Activated CD4-positive, alpha-beta memory T cell treated with anti-CD3 and anti-CD28 coated beads, Interleukin-2, amount 10 ng/mL, durations not matched to agents 7 days and 5 days (primary cell): ENCODE measurements at places on chromosomes 7 and 10.

- no peak overlapping the region for H3K4me3 ChIP-seq
- H3K27me3 ChIP-seq, result peaks cover 12% of the 10 kb centered on the region
- no peak overlapping the region for H3K27ac ChIP-seq
- DNase-seq, result no peak
Observed at GRCh38 chr7:90175667-90176066, 21.4 kb downstream of the STEAP1 start.

- H3K27ac ChIP-seq, result no peak overlapping the region
- peaks cover 5% of the 10 kb centered on the region for H3K4me1 ChIP-seq
- no peaks in the 10 kb centered on the region for H3K27me3 ChIP-seq
- H3K4me3 ChIP-seq, result no peak overlapping the region
Observed at GRCh38 chr7:37013771-37014170, 289.5 kb upstream of the AOAH start.

DNA sequence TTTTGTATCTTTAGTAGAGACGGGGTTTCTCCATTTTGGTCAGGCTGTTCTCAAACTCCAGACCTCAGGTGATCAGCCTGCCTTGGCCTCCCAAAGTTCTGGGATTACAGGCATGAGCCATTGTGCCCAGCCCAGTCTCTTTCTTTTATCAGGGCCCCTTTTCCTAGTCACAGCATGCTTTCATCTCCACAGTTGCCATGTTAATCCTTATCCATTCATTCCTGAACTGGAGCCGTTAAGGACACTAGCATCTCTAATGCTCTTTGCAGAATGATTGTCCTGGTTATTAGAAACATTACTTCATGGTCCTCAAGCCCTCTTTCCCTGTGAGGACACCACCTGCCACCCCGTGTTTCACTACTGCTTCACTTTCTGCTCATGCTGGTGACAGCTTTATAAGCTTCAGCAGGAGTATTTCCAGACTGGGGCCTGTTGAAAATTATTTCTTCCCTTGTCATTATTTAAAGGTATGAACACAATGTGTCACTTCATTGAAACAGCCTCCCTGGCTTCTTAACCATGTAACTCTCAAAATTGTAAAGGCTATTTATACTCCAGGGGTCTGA lies 313.9 kb downstream of the BMPER start:
- no peak overlapping the region for H3K4me3 ChIP-seq
- no peaks in the 10 kb centered on the region for H3K4me1 ChIP-seq
- DNase-seq, result no peak
- no peaks in the 10 kb centered on the region for H3K36me3 ChIP-seq

GRCh38 chr10:123862421-123863182 lies 29.0 kb downstream of the CPXM2 start:
- H3K27me3 ChIP-seq, result no peaks in the 10 kb centered on the region
- H3K27ac ChIP-seq, result no peak overlapping the region
- no peaks in the 10 kb centered on the region for H3K36me3 ChIP-seq

DNA sequence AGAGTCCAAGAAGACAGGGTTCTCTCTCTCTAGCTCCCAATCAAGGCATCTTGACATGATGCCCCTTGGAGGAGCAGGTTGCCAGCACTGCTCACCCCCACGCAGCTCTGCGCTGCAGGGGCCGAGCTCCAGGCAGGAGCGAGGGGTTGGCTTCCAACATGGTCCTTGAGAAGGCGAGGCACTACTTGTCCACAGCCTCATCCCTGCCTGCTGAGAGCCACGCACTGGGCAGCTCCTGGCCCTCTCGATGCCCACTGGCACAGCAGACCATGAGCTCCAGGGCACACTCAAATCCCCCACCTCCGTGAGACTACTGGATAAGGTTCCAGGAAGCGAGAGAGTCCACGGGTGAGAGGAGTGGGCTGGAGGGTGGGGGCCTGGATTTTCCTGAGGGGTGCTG lies 31.1 kb downstream of the RAMP3 start:
- no peak for DNase-seq
- peaks cover 4% of the 10 kb centered on the region for H3K36me3 ChIP-seq

GRCh38 chr10:48575901-48576300 lies 29.0 kb downstream of the ARHGAP22 start:
- no peaks in the 10 kb centered on the region for H3K36me3 ChIP-seq
- no peak for DNase-seq
- H3K4me3 ChIP-seq, result no peak overlapping the region

DNA sequence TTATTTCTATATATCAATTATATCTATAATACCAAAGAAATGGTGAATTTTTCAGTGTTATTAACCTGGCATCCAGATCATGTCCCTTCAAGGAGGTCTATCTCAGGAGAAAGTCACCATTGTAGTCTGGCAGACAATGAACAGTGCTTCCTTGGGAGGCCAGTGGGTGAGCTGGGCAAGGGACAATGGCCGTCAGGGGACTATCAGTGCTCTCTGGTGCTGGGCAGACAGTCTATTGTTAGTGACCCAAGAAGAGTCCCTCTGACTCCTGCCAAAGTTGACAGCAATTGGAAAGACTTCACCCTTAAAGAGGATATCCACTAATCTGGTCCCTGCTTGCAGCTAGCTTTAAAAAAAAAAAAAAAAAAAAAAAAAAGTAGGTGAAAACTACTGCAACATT lies 7.1 kb downstream of the JAZF1 start:
- H3K27ac ChIP-seq, result no peak overlapping the region
- peaks cover 16% of the 10 kb centered on the region for H3K27me3 ChIP-seq
- peaks cover 6% of the 10 kb centered on the region for H3K4me1 ChIP-seq
- H3K36me3 ChIP-seq, result peaks cover 3% of the 10 kb centered on the region
- H3K4me3 ChIP-seq, result no peak overlapping the region

- H3K4me3 ChIP-seq, result no peak overlapping the region
- no peaks in the 10 kb centered on the region for H3K27me3 ChIP-seq
- DNase-seq, result no peak
- no peak overlapping the region for H3K27ac ChIP-seq
- no peaks in the 10 kb centered on the region for H3K36me3 ChIP-seq
- H3K4me1 ChIP-seq, result no peaks in the 10 kb centered on the region
Observed at GRCh38 chr7:78296046-78296597, 497.5 kb downstream of the PHTF2 start.

- H3K36me3 ChIP-seq, result no peaks in the 10 kb centered on the region
- H3K4me1 ChIP-seq, result no peaks in the 10 kb centered on the region
- H3K27ac ChIP-seq, result no peak overlapping the region
- H3K4me3 ChIP-seq, result no peak overlapping the region
Observed at GRCh38 chr10:34715511-34716187, 99.4 kb downstream of the PARD3 start.

DNA sequence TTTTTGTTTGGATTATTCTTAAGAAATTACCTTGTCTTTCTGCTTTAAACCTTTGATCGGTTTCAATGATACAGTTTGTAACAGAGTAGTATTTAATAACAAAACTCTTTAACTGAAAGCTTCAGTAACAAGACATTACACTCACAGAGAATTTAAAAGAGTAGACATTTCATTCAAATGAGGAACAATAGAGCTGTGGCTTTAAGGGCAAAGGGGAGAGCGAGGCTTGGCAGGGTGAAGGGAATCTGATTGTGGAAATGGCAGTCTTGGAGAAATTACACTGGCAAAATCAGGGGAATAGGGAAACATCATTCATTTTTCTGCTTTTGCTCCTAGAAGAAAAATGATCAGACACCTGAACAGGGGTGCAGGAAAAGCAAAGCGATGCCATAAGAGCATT lies 5.1 kb upstream of the HIPK2 start:
- H3K36me3 ChIP-seq, result no peaks in the 10 kb centered on the region
- no peak for DNase-seq
- peaks cover 27% of the 10 kb centered on the region for H3K27me3 ChIP-seq
- H3K27ac ChIP-seq, result no peak overlapping the region
